ENCODE measurements at places on chromosomes 5 and 9. TPM values are rescaled to one million over a fixed set of nuclear protein-coding genes. Genes with fewer than 3 reads are reported as not detected.

DNA sequence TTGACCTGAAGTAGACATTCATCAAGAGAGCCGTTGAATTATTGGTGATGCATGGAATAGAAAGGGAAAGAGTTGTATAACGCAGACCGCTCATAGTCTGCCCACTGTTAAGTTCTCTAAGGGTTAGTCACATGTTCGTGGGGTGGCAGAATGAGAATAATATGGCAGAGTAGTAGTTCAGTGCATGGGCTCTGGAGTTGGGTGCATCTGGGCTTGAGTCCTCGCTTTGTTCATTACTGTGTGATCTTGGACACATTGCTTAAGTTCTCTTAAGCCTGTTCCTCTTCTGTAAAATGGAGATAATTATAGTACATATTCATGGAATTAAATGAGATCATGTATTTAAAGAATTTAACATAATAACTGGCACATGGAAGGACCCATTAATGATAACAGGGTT, 23.6 kb downstream of the TNPO1 start:
- no peaks in the 10 kb centered on the region for H3K27me3 ChIP-seq
- H3K4me3 ChIP-seq: no peak overlapping the region
- H3K27ac ChIP-seq: no peak overlapping the region
- DNase-seq: no peak
- H3K4me1 ChIP-seq: peaks cover 8% of the 10 kb centered on the region
- H3K36me3 ChIP-seq: no peaks in the 10 kb centered on the region

BHMT2 gene
- total RNA-seq: 2.9 TPM

- H3K27ac ChIP-seq: no peak overlapping the region
- H3K36me3 ChIP-seq: no peaks in the 10 kb centered on the region
Measured at GRCh38 chr9:107983762-107984161, 494.2 kb upstream of the KLF4 start.

GRCh38 chr5:160466889-160467554, 45.4 kb downstream of the PTTG1 start:
- DNase-seq: no peak
- H3K36me3 ChIP-seq: no peaks in the 10 kb centered on the region
- H3K27me3 ChIP-seq: no peaks in the 10 kb centered on the region
- H3K4me3 ChIP-seq: no peak overlapping the region

DNA sequence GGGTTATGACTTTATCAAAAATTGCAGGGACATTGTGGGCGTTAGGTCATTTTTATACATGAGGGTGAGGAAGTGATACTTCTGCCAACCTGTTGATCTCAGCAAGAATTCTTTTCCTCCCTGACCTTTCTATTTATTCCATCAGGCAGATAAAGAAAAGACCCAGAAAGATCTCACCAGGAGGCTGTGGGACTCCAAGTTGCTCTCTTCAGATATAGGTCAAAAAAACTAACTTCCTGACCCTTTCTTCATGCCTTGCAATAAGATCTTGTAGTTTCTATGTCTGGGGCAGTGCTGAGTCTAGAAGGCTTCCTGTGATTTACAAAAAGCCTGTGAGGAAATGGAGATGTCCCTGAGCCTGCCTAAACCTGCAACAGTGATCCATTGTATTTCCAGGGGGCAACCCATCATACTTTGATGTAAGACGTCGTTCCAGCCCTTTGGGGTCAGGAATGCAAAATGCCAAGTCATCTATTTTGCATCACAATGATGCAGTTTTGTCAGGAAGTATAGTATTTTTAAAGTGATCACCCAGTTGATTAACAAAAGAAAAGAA, 22.0 kb upstream of the PIK3R1 start:
- H3K4me1 ChIP-seq: peaks cover 8% of the 10 kb centered on the region
- H3K36me3 ChIP-seq: no peaks in the 10 kb centered on the region
- no peaks in the 10 kb centered on the region for H3K27me3 ChIP-seq
- no peak for DNase-seq
- H3K27ac ChIP-seq: no peak overlapping the region

SLC22A4 gene
- 1.0 TPM for total RNA-seq

DNA sequence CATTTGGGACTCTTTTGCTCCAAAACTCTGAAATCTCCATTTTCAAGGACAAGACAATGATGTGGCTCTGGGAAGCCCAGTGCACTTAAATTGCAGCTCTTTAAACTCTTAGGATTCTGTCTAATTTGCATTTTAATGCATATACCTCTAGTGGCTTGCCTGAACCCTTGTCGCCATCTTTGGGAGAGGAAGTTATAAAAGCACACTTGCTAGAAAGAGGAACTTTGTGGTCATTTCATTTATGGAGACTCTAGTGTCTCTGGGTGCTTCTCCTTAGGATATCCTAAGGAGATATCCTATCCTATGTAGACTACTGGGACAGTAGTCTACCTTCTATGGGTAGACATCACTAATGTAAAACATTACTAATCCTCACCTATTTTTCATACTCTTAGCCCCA, 77.3 kb upstream of the SLC1A3 start:
- DNase-seq: no peak
- no peaks in the 10 kb centered on the region for H3K36me3 ChIP-seq
- no peaks in the 10 kb centered on the region for H3K4me1 ChIP-seq
